ENCODE measurements at places on chromosomes 5 and 9.
A peak's percentile ranks its signal among the peaks of the same experiment; 100 is the strongest.

DNA sequence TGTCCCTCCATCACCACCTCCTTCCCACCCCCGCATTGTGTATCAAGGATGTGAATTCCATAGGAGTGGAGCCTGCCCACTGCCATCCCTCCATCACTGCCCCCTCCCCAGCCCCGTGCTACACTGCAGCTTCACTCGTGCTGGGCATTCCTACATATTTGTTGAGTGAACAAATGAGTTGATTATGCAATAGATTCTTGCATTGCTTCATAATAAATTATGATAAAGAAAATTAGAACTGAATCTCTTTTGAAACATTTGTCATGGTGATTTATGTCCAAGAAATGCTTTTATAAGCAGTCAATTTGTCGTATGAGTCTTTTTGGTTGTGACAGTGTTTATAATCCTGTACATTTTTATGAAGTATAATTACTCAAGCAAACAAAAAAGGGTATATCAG, 83.2 kb downstream of the IRX1 start:
- H3K4me3 ChIP-seq = no peak overlapping the region
- no peak for DNase-seq
- H3K27ac ChIP-seq = no peak overlapping the region
- H3K36me3 ChIP-seq = no peaks in the 10 kb centered on the region
- no peaks in the 10 kb centered on the region for H3K4me1 ChIP-seq
- H3K27me3 ChIP-seq = no peaks in the 10 kb centered on the region

DNA sequence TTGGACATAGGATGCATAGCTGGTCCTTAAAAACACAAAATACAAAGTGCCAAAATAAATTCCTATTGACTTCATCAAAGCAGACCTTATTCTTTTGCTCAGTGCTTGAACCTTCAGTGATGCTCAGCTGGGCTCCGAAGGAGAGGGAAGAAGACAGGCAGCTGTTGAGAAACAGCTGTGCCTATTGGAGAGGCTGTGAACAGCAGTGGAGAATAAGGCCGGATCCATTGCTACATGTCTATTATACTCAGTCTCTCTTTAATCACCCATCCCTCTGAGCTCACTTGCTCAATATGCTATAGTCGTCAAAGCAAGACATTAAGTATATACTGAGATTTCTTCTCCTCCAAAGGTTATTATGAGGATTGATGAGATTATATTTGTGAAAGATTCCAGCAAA, 174.4 kb downstream of the CHSY3 start:
- no peak for DNase-seq
- no peaks in the 10 kb centered on the region for H3K27me3 ChIP-seq
- no peaks in the 10 kb centered on the region for H3K4me1 ChIP-seq
- no peaks in the 10 kb centered on the region for H3K36me3 ChIP-seq

DNA sequence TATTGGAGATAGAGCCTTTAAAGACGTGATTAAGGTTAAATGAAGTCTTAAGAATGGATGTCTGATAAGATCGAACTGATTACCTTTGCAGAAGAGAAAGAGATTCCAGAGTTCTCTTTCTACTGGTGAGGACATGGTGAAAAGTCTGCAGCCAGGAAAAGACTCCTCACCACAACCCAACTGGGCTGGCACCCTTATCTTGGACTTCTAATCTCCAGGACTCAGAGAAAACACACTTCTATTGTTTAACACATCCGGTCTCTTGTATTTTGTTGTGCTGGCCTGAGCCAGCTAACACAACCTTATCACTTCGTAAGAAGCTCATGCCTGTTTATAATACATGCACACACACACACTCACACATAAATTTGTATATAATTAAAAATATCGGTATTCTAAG, 489.1 kb downstream of the PRDM9 start:
- H3K27me3 ChIP-seq = no peaks in the 10 kb centered on the region
- no peak overlapping the region for H3K27ac ChIP-seq
- no peak overlapping the region for H3K4me3 ChIP-seq
- H3K36me3 ChIP-seq = no peaks in the 10 kb centered on the region
- DNase-seq = no peak
- no peaks in the 10 kb centered on the region for H3K4me1 ChIP-seq

- H3K27ac ChIP-seq = peak overlapping the region; percentile 97
- H3K4me1 ChIP-seq = peaks cover 25% of the 10 kb centered on the region
- no peaks in the 10 kb centered on the region for H3K27me3 ChIP-seq
- H3K4me3 ChIP-seq = peak overlapping the region; percentile 94
- DNase-seq = no peak
Measured at GRCh38 chr5:132962429-132963021, 909 bp downstream of the AFF4 start.

DNA sequence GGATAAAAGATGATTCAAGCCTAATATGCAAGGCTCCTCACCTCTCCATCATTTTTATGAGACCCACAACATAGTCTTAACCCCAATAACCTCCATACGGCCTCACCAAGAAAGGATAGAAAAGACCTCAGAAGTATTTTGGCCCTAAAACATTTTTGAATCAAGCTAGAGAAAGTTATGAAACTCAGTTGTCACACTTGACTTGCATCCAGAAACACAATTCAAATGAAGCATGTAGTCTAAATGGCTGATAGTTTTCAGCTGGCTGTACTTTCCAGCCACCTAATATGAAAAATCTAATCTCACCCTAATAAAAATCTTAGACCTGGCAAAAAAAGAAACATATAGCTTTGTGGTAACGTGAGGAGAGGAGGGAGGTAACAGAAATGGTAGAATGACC, 116.1 kb downstream of the ARL15 start:
- H3K4me1 ChIP-seq = no peaks in the 10 kb centered on the region
- no peak overlapping the region for H3K4me3 ChIP-seq
- no peak overlapping the region for H3K27ac ChIP-seq
- no peaks in the 10 kb centered on the region for H3K27me3 ChIP-seq

DNA sequence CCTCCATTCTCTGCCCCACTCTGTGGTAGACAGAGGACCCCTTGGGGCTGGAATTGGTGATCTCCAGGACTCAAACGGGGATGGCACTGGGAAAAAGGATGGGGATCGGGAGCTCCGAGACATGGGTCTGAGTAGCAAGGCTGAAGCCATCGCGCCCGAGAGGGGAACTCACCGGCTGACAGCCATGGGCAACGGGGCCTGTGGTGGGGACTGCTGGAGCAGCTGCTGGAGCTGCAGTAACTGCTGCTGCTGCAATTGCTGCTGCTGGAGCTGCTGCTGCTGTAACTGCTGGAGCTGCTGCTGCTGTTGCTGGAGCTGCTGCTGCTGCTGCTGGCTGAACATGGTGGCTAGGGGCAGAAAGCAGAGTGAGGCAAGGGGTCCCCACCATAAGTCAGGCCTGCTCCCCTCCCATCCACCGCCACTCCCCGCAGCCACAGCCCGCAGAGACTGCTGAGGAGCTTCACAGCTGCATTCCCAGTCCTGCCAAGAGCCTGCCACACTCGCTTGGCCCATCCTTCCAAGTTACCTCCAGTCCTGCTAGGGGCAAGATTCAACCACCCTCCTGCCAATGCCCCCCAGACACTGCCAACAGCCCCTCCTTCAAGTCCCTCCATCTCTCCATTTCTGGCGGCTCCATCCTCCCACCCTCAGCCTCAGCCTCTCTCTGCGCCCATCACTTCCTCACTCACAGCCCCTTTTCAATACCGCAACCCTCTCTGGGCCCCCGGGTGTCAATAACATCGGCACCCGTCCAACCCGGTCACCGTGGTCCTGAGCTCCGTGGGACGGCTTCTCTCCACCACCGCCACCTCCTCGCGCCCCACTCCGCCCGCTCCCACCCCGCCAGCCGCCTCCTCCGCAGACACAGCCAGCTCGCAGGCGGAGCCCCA, 611 bp downstream of the CIZ1 start:
- H3K4me3 ChIP-seq = peak overlapping the region; percentile 88
- no peak for DNase-seq
- H3K27ac ChIP-seq = peak overlapping the region; percentile 87
- no peaks in the 10 kb centered on the region for H3K27me3 ChIP-seq
- H3K4me1 ChIP-seq = peaks cover 14% of the 10 kb centered on the region

DNA sequence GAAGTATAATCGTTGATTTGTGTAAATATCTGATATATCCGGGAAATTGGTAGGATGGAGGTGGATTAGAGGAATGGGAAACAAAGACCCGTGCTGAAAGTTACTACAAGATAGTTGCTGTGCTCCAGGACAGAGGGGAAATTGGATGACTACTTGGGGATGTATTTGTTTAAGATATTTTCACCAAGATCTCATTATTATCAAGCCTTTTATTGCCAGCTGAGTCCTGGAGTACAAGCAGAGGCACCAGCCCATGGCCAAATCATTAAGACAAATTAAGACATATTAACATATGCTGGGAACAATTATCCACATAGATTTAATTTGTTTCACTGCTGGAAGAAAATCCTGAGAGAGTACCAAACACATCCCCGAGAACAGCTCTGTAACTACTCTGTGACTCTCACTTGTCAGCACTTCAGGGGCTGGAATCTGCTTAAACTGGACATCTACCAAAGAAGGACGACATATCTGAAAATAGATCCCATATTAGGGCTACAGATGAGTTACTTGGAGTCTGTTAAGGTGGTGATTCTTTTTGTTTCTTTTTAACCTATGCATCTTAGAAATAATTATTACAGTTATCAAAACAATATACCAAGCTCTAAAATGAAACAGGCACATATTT, 68.2 kb downstream of the SLC1A1 start:
- no peaks in the 10 kb centered on the region for H3K27me3 ChIP-seq
- no peaks in the 10 kb centered on the region for H3K4me1 ChIP-seq
- H3K4me3 ChIP-seq = no peak overlapping the region
- no peak for DNase-seq

- no peaks in the 10 kb centered on the region for H3K27me3 ChIP-seq
- H3K27ac ChIP-seq = no peak overlapping the region
- no peaks in the 10 kb centered on the region for H3K36me3 ChIP-seq
- no peak for DNase-seq
Measured at GRCh38 chr9:11275158-11275695, 662.4 kb upstream of the PTPRD start.

DNA sequence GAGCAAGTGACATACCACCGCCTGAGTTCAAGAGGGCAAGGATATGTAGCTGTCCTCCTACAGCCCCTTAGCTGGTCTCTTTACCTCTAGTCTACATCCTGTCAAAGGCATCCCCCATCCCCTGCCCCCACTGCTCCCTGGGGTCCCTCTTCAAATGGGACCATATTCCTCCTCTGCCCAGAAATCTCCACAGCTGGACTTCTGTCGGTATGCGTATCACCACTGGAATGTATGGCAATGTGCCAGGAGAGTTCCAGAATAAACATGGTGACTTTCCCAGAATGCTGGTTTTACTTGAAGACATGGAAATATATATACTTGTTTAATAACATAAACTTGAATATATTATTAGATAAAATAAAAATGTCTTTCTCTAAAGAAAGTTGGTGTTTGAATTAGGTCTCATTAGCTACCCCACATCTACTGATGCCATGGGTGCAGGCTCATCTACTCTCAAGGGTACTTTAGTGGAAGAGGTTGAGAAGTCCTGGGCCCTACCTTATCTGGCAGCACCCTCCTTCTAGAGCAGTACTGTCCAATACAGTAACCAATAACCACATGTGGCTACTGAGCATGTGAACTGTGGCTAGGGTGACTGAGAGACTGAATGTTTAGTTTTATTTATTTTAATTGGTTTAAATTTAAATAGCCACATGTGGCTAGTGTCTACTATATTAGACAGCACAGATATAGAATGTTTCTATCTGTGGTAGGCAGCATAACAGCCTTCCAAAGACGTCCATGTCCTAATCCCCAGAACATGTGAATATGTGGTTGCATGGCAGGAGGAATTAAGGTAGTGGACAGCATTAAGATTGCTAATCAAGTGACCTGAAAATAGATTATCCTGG, 181.7 kb upstream of the SLC30A5 start:
- no peaks in the 10 kb centered on the region for H3K27me3 ChIP-seq
- H3K4me3 ChIP-seq = no peak overlapping the region
- H3K4me1 ChIP-seq = no peaks in the 10 kb centered on the region

DNA sequence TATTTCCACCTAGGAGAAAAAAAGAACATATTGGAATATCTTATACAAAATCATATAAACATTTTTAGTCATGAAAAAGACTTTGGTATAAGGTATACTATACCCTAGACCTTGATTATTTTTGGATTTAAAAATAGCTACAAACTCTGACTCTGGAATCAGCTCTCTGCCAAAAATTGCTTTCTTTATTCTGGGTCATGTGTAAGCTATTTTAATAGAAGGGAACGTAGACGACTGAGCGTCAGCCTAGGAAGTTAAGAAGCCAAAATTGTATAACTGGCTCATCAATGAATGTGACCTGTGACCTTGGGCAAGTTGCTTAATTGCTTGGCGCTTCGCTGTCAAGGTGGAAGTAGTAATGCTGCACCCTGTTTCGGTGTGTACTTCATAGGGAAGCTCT, 157.1 kb downstream of the PARP8 start:
- DNase-seq = no peak
- H3K36me3 ChIP-seq = no peaks in the 10 kb centered on the region
- no peaks in the 10 kb centered on the region for H3K27me3 ChIP-seq
- no peak overlapping the region for H3K4me3 ChIP-seq

DNA sequence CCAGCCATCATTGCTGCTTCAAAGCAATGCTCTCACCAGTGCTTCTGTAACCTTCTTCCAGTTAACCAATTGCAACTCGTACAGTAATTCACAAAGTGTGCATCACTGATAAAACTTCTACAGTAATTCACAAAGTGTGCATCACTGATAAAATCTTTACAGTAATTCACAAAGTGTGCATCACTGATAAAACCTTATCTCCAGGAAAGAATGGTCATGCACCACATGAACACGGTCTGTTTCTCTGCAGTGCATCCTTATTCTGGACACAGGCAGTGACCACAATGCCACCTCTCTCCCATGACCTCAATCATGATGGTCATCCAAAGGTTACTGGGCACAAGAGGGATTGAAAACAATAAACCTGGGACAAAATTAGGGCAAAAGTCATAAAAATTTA, 153.6 kb downstream of the TSSK1B start:
- H3K4me3 ChIP-seq = no peak overlapping the region
- no peaks in the 10 kb centered on the region for H3K27me3 ChIP-seq
- DNase-seq = no peak
- H3K27ac ChIP-seq = no peak overlapping the region
- no peaks in the 10 kb centered on the region for H3K4me1 ChIP-seq

GRCh38 chr9:31623511-31623910, 760.9 kb upstream of the ACO1 start:
- no peak overlapping the region for H3K4me3 ChIP-seq
- no peaks in the 10 kb centered on the region for H3K36me3 ChIP-seq
- H3K4me1 ChIP-seq = no peaks in the 10 kb centered on the region
- H3K27me3 ChIP-seq = no peaks in the 10 kb centered on the region
- no peak overlapping the region for H3K27ac ChIP-seq

- H3K27me3 ChIP-seq = no peaks in the 10 kb centered on the region
- no peaks in the 10 kb centered on the region for H3K4me1 ChIP-seq
- no peak overlapping the region for H3K27ac ChIP-seq
- H3K4me3 ChIP-seq = no peak overlapping the region
Measured at GRCh38 chr5:113387844-113388243, 46.9 kb downstream of the TSSK1B start.

GRCh38 chr5:59285300-59286016, 608.1 kb downstream of the PDE4D start:
- H3K27ac ChIP-seq = no peak overlapping the region
- H3K36me3 ChIP-seq = no peaks in the 10 kb centered on the region
- H3K27me3 ChIP-seq = no peaks in the 10 kb centered on the region
- DNase-seq = no peak
- no peaks in the 10 kb centered on the region for H3K4me1 ChIP-seq
- no peak overlapping the region for H3K4me3 ChIP-seq

Data from tibial nerve (tissue), 4 donors.